ENCODE measurements at places on chromosomes 16 and 17.

DNA sequence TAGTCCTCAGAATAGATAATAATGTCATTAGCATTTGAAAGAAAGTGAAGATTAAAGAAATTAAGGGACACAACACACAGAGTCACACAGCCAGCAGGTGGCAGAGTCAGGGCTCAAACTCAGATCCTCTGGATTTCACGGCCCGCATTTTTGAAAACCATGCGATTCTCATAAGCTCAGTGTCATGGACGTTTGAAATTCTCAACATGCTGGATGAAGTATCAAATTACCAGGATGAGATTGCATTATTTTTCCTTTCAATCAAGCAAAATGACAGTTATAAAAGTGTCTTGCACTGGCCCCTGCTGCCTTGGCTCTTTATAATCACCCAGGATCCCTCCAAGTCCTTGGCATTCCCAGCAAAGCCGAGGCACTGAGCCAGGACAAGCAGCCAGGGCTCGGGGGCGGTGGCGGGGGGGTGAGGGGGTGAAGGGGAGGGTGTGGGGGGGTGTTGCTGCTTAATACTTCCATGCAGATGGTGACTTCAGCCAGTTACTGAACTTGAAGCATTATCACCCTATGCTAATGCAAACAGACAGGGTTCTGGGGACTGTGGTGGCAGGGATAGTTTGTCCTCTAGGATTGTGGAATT lies 6.6 kb upstream of the BMERB1 start:
- peak; percentile 68 for ATAC-seq

DNA sequence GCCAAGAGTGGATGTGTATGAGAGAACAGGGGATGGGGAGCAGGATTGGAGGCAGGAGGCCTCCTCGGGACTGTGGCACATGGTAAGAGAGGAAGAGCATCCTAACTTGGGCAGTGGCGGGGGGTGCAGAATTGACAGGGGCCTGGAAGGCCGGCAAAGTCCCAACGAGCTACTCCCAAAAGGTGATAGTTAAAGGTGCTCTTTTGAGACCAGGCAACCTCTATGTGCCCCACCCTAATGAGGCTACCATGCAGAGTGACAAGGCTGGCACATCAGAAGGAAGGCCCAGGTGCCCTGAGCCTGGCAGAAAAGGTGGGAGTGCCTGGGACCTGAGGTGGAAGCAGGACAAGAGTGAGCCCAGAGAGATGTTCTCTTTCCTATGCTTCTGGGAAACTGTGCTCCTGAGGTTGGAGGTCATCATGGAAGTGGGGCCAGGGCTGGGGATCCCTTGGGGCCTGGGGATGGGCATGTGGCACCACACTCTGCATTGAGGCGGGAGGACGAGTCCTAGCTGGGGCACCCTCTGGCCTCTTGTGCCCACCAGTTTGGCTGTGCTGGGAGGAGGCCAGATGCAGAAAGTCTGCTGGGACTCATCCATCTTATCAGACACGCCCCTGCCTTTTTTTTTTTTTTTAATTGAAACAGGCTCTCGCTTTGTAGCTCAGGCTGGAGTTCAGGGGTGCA lies 5.9 kb downstream of the RAB11FIP4 start:
- ATAC-seq, result no peak

GRCh38 chr16:79757968-79758367 lies 157.4 kb upstream of the MAF start:
- ATAC-seq, result peak; percentile 59

DNA sequence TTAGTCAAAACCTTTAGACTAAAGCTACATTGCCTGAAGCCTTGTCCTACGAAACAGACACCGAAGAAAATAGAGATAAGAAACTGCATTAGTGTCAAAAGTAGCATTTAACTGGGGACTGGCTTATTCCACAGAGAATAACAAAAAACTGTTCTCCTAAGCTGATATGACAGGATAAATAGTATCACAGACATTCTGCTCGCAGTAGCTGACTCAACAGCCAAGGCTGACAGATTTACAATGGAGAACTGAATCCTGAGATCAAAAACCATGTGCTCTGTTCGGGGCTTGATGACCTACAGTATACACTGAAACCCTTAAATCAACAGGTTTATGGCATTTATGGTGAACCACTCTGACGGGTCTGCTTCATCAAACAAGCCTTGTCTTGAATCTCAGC lies 25.5 kb downstream of the ADAMTS18 start:
- ATAC-seq, result no peak

GRCh38 chr17:38848557-38848891 lies 5.0 kb downstream of the RPL23 start:
- no peak for ATAC-seq

All from activated T-helper 17 cell treated with anti-CD3 and anti-CD28 coated beads, Interleukin-2, amount 50 U/mL, for 72 hours (primary cell).